WTC11 (cell line): ENCODE measurements at places on chromosomes 2 and 18. TPM values are rescaled to one million over a fixed set of nuclear protein-coding genes. Genes with fewer than 3 reads are reported as not detected.

Gene ILKAP
- 26.4 to 32.7 TPM (median 26.7 TPM) in 3 replicates for total RNA-seq

GRCh38 chr2:222859786-222860612 lies 837 bp upstream of the ACSL3 start:
- H3K4me1 ChIP-seq: peaks cover 8% of the 10 kb centered on the region
- H3K4me3 ChIP-seq: peak overlapping the region; percentile 64
- DNase-seq: peak; percentile 30
- H3K27ac ChIP-seq: peak overlapping the region; percentile 94
- H3K36me3 ChIP-seq: peaks cover 3% of the 10 kb centered on the region; the same call in 1 of the 2 replicates
- no peaks in the 10 kb centered on the region for H3K27me3 ChIP-seq

Gene FBXO48
- 1.3 to 1.5 TPM (median 1.3 TPM) in 3 replicates for total RNA-seq

DNA sequence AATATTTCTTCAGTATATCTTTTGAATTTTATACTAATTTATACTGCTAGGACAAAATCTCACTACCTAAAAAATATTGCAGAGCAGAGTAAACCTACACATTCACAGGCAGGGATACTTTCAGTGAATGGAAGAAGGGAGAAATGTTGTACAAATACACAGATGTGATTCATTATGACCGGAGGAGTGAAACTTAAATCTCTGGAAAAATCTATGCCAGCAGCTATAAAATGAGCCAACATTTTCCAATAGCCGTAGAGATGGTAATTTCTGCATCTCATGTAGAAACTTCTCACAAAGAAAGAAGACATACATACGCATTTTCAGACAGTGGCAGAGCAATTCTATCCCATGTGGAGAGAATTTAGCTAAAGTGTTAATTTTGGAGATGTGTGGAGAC lies 54.8 kb downstream of the KCNS3 start:
- no peaks in the 10 kb centered on the region; the same call in 1 of the 2 replicates for H3K27me3 ChIP-seq
- peaks cover 40% of the 10 kb centered on the region for H3K36me3 ChIP-seq
